Stimulated activated CD8-positive, alpha-beta memory T cell treated with anti-CD3 and anti-CD28 coated beads, Interleukin-15, amount 100 ng/mL, for 4 hours (primary cell): ENCODE measurements at places on chromosomes 5 and 9.

- DNase-seq, result no peak
Observed at GRCh38 chr5:157486221-157486681, 26.2 kb downstream of the NIPAL4 start.

DNA sequence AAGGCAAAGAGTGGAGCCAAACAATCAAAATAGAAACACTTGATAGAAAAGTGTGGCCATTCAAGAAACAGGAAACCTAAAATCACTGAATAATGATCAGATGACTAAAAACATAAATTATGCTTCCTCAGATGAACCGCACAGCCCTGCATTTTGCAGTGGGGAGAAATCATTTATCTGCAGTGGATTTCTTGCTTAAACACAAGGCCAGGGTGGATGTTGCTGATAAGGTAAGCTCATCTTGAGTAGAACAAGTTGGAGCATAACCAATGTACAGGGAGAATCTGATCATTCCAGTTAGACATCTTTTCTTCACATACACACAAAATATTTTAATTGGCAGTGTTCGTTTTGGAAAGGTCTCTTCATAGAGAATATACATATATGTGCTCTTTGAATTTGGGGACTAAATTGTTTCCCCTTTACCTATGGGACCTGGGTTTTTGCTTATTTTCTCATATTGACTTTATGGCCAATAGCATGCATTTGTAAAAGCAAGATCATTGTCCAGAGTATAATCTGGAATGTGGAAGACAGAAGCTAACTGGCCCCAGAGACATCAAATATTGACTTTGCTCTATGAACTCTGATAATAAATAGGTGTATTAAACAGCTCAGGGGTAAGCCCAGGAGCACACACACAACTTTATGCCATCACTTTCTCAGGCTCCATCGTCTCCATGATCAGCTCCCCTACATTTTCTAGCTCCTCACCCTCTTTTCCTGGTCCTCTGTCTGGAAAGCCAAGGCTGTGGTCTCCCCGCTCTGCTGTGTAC lies 9.1 kb downstream of the ANKDD1B start:
- no peak for DNase-seq

- no peak for DNase-seq
Observed at GRCh38 chr9:81827616-81828296, 100.5 kb upstream of the SPATA31D4 start.

DNA sequence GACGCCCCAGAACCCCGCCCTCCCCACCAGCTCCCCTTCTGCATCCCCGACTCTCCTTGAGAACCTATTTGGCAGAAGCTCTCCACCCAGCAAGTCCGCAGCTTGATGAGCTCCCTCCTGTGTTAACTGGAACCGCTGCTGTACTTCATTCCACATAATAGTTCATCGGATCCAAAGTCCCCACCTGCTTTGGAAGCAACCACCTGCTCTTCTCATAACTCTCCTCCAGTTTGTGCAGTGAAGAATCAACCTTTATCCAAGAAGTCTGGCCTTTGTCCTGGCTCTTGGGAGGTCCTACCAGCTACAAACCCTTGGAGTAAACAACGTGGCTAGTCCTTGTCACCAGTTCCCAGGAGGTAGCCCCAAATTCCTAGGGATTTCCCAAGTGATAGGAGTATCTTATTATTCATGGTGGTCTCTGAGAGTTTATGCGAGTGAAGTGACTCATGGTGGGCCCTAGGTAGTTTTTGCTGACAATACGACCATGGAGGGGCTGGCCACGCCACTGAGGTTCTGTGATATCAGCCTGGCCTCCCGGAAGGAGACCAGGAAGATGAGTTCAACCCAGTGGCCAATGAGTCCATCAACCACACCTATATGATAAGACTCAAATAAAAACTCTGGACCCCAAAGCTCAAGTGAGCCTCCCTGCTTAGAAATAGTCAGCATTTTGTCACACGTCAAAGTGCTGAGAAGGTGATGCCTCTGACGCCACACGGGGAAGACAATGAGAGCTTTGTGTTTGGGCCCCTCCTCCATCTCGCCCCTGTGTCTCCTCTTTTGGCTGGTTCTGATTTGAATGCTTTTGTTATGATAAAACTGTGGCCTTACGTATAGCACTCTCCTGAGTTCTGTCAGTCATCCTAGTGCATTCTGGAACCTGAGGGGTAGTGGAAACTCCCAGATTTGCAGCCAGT lies 3.6 kb upstream of the IL4 start:
- DNase-seq, result no peak

GRCh38 chr9:94787266-94787665 lies 60.8 kb downstream of the AOPEP start:
- DNase-seq, result no peak

GRCh38 chr9:71249729-71250317 lies 128.4 kb upstream of the TRPM3 start:
- no peak for DNase-seq

DNA sequence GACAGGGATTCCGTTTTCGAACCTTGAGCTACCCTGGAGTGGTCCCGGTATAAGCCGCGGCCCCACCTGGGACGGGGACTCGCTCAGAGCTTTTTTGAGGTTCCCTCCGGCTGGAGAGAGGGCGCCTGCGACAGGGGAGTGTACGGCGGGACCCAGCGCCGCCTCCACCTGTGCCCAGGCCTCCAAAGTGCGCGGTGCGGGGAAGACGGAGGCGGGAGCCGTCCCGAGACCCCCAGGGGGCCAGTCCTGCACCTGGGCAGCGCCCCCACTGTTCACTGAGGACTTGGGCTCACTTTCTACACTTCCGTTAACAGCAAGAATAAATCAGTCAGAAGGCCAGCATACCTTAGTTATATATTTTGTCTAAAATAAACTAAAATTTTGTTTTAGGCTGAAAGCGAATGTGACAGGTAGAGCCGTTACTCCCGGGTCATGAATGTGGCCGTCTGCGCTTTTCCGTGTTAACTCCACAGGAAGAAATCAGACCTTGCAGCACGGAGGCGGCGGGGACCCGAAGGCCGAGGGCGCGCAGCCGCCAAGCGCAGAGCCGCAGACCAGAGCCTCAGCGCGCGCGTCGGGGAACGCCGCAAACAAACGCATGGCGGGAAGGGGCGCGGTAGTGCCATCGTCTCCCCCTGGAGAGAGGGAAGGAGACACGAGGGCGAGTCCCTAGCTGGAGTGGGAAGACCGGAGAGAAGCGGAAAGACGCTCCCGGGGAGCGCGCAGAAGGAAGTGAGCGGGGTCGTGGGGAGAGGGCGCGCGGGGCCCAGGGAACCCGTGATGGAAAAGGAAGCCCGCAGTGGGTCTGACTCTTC lies 14.1 kb downstream of the TRIM7 start:
- no peak for DNase-seq

DNA sequence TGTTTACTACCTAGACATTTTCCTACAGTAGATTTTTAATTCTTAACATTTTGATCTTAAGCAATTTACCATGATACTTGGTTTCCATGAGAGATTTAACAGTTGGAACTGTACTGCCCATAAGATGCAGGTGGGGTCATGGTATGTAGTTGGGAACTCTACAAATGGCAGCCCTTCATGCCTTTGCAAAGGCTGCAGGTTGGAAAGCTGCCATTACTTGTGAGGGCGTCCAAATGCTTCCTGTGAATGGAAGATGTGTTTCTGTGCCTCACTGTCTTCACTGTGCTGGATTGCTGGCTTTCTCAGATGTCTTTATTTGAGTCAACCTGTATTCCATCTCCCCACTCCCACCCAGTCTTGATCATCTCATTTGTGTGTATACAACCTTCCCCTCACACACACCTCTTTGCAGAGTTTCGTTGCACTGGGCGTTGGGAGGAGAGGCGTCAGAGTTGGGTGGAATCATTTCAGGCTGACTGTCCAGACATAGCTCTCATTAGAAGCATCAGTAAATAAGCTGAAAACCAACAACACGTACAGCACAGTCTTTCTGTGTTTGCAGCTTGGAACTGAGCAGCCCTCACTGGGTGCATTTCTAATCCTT lies 14.8 kb upstream of the ABL1 start:
- no peak for DNase-seq

DNA sequence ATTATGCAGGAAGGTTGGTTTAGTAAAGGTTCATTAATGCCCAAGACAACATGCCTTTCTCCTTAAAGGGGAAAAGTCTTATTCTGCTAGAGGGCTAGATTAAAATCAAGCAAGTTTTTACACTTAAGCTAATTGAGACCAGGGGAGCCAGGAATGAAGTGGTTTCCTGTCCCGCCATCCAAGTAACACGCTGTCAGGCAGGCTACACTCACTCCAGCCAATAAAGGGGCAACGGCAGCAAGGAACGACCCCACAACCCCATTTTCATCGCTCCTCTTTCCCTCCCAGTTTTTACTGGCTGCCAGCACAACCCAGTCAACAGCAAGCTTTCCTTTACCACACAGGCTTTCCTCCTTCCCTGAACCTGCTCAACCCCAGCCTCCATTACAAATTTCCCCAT lies 225.1 kb downstream of the DCP2 start:
- DNase-seq, result no peak

DNA sequence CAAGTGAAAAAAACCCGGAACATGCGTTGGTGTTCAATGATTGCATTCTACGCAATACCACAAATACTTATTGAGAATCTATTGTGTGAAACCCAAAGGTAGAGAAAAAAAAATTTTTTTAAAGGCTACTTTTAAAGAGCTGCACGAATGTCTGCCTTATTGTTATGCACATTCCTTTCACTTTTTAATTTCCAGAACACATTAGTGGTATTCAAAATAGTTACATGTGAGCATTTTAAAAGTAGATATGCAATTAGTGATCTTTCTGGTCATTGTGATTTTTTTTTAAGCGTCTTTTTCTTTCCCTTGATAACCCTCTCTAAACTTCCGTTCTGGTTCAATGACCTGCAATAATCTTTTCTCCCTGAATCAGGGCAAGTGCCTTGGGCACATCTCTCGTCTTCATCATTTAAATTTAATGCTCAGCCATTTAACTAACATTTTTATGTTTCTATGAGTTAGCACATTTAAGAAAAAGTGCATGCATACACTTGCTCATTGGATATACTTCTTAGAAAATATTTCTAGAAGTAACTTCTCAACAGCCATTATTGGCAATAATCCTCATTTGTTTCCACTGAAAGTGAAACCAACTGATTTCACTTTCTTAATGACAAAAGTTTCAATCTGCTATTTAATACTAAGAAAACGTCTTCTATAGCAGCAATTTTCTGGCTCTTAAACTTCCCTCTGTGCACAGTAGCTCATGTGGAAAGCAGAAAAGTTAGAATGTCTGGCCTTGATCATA lies 80.3 kb downstream of the CDH6 start:
- DNase-seq, result no peak

DNA sequence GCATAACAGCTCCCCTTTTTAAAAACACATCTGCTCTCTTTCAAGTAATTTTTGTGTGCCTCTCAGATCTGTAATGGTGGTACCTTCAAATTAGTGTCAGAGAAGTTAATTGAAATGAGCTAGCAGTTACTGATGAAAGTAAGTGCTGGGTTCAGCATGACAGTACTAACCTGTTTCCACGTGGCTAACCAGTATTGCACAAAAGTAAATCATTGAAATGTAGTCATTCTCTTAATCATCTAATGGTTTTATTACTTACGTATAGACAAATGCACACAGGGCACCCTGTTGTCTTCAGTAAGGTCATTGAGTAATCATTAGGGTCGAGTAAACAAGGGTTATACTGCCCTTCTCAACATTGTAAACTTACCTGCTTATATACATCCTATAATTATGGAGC lies 157.8 kb upstream of the PRR16 start:
- DNase-seq, result no peak

DNA sequence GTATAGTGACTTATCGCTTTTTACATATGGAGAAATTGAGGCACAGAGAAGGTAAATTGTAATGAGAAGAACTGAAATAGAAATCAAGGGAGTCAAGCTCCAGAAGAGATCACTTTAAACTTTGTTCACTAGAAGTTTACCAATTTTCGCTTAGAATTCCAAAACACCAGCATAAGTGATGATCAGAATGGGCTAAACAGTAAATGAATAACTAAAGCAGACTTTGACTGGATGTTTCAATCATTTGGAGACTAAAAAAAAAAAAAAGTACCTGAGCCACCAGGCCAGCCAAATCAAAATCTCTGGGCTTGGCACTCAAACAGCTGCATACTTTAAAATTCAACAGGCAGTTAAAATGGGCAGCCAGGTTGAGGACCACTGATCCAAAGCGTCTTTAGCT lies 38.2 kb upstream of the FYB1 start:
- DNase-seq, result no peak
